ENCODE measurements at places on chromosomes 7 and 10. TPM values are rescaled to one million over a fixed set of nuclear protein-coding genes. Genes with fewer than 3 reads are reported as not detected.

DNA sequence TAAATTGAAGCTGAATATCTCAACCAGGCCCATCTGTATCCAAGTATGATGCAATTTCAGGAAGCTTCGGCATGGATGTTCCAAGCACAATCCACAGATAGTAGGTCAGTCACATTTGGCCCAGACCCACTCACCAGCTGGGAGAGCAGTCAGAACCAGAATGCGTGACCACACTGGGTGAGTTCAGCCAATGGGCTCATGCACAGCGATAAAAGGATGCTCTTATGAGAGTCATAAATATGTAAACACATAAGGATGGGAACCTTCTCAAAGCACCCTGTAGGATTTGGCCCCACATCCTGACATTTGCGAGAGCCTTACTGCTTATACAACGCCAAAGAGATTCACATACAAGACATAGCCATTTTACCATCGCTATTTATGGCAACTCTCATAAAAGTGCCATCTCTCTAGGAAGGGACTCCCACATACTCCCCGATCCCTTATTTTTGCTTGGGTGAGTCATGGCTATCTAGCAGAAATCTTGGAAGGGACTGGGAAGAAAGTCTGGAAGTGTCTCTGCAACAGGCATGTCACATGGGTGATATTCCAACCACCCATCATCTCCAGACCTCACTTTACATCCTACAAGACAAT, 3.0 kb downstream of the AFAP1L2 start:
- DNase-seq, result no peak

DNA sequence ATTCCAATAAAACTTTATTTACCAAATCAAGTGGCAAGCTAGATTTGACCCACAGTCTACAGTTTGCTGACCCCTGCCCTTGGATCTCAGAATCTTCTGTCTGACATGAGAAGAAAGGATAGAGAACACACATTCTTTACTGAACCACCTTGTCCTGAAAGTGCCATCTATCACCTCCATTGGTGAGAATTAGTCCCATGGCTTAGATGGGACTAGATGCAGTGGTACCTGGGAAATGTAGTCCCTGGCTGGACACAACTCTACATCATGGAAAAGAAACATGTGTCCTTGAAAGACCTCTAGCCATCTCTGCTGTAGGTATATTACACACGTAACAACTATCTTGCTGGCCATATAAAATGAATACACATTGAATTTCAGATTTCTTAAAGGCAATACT, 336.2 kb downstream of the LHFPL3 start:
- DNase-seq, result peak; percentile 48

DNA sequence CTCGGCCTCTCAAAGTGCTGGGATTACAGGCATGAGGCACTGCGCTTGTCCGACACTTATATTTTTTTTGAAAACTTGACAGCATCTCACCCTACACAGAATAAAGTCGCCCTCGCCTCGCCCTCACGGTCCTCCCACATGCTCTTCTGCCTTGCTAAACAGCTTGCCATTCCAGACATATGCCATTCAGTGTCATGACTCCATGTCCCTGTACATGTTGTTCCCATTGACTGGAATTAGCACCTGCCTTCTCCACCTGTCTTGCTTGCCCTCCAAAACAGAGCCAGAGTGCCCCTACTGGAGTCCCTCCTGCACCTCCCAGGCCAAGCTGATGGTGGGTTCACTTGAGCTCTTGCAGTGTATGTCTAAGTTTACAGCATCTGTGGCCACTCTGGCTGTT, 6.2 kb downstream of the NIPSNAP2 start:
- no peak for DNase-seq

GRCh38 chr7:111333010-111333409, 229.3 kb downstream of the IMMP2L start:
- no peak for DNase-seq

GRCh38 chr7:134741907-134742635, 37.4 kb upstream of the CALD1 start:
- DNase-seq, result peak; percentile 85

GRCh38 chr7:42886129-42886528, 25.7 kb downstream of the C7orf25 start:
- DNase-seq, result peak; percentile 47

Gene NODAL
- 12.0 TPM for polyA plus RNA-seq

- DNase-seq, result no peak
Observed at GRCh38 chr10:114837690-114838089, 16.1 kb downstream of the FHIP2A start.

DNA sequence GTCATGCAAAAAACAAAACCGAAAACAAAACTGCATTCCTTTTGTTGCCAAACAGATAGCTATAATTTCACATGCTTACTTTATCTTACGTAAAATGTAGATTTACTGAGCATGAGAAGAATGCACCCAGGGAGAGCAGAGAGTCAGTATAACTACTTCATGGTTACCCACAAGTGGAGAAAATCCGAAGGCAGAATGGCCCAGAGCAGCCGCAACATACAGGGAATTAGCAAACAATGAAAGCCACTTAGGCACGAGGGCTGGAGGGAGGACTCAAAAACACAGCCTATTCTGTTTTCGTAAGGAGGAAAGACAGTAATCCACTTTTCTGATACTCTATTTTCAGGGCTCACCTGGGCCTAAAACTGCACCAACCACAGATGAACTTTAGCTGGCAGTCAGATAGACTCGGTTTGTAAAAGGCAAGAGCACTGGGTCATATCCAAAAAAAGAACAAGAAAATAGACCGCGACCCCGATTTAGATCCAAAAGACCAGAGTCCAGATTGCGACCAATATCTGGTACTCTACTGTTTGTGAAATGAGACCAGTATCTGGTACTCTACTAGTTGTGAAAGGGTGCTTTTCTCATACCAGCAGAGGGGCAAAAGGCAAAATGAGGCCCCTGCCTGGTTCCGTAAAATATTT, 1.3 kb downstream of the ITPRIP start:
- no peak for DNase-seq

All from GM23338 (cell line).